ENCODE measurements at places on chromosomes 2 and 18. TPM values are rescaled to one million over a fixed set of nuclear protein-coding genes. Genes with fewer than 3 reads are reported as not detected.

ICOS gene
- not detected for total RNA-seq

PLGLB2 gene
- total RNA-seq = 0.97 TPM

FBXO36 gene
- total RNA-seq = 1.2 TPM

BCL2 gene
- 25.9 TPM for total RNA-seq

BOD1L2 gene
- not detected for total RNA-seq

IL36G gene
- not detected for total RNA-seq

THAP4 gene
- 73.2 TPM for total RNA-seq

PLEKHH2 gene
- total RNA-seq = 5.2 TPM

CDK5R2 gene
- not detected for total RNA-seq

CCDC102B gene
- 8.1 TPM for total RNA-seq

INSIG2 gene
- 14.0 TPM for total RNA-seq

ALK gene
- total RNA-seq = not detected

GCKR gene
- not detected for total RNA-seq

LTBP1 gene
- 124 TPM for total RNA-seq

HK2 gene
- 15.5 TPM for total RNA-seq

HADHA gene
- total RNA-seq = 244 TPM

DNA sequence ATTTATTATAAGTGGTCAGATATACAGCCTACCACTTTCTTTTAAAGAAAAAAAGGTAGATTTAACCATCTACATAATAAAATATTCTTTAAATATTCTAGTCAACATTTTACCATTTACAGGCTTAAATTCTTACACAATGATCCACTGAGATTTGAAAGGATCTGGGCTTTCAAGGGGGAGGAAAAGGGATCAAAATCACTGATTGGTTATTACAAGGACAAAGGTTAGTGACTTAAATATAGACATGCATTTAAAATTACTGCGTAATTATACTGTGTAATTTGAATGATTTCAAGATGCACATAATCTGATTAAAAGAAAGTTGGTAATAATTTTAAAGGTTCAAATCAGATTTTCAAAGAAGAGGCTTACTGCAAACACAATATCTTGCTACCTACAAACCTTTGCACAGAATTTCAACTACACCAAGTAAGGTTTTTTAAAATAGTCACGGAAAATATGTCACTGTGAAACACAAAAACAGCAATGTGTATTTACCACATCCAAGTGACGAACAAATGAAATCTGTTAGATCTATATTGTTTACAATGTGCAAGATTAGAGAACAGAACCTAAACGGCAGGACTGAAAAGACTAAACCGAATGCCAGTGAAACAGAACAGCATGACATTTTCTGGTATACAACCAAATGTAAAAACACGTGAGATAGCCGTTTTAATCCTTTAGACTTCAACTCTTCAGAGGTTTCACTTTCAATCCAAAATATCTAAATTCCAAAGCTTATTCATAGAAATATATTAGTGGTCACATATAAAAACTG is 40.8 kb downstream of the RTN4 start:
- DNase-seq = no peak

- DNase-seq = no peak
These were observed 61.2 kb downstream of the KCNE4 start for GRCh38 chr2:223113161-223113560.

GRCh38 chr2:8514796-8515758 is 166.8 kb upstream of the ID2 start:
- DNase-seq = peak; percentile 73

- DNase-seq = no peak
These were observed 58.6 kb upstream of the SLC25A52 start for GRCh38 chr18:31819106-31819924.

DNA sequence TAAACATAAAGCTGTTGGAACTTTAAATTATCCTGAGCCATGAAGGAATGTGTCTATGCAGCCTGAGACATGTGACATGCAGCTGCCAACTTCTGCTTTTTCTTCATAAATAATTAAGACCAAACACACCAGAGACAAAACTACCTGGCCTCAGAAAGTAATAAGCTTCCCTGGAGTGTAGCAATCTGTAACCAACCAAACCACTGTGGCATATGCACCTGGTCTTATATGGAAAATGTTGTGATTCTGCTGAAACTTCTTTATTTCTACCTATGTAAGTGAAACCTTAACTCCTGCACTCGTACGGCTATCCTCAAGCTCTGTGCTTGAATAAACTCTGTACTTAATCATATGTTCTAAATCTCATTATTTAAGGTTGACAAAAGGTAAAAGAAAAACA is 515.0 kb downstream of the TMEM182 start:
- no peak for DNase-seq

DNA sequence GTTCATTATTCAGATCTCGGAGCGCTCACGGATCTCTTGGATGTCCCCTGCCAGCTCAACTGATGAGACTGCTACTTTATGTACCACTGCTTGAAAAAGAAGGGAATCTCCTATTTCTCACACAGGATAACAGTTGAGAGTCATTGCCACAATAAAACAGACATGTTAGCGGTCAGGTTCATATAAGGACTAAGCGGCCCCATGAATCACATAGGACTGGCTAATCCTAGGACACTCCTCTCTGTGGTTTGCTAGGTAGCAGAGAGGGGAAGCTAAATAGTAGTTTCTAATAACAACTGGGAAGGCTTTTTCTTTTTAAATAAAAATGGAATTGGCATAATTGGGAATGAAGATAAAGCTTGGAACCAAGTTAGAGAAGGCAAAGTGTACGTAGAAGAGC is 15.9 kb upstream of the TGFA start:
- no peak for DNase-seq

DNA sequence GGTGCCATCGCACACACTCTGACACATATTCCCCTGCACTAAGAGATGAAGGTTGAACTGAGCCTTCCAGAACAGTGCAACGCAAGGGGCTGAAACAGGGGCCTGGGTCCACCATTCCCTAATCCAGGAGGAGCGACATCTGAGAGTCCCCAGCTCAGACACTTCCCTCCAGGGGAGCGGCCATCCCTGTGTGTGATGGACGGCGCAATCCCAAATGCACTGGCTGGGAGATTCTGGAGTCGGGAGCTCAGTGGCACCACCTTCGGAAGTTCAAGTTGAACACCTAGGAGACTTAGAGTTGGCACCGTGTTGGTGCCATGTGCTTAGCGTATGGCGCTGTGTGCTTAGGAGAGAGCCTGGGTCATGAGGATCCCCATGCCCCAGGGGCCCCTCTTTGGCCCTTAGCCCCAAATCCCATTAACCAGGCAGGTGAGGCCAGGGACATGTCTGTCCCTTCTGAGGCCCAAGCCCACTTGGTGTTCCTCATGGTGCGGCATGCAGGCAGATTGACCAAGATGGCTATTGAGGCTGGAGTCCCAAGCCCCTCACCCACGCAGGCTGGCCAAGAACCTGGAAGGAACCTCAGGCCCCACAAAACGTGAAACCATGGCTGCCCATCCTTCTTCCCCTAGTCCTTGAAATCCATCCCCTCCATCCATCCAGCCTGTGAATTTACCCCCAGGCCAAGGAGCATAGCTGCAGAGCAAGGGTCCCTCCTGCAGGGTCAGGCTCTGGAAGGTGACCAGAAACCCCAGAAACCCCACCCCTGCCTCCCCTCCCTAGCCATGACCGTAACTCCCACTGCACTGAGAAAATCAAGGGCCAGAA is 114.1 kb upstream of the OTOS start:
- no peak for DNase-seq

DNA sequence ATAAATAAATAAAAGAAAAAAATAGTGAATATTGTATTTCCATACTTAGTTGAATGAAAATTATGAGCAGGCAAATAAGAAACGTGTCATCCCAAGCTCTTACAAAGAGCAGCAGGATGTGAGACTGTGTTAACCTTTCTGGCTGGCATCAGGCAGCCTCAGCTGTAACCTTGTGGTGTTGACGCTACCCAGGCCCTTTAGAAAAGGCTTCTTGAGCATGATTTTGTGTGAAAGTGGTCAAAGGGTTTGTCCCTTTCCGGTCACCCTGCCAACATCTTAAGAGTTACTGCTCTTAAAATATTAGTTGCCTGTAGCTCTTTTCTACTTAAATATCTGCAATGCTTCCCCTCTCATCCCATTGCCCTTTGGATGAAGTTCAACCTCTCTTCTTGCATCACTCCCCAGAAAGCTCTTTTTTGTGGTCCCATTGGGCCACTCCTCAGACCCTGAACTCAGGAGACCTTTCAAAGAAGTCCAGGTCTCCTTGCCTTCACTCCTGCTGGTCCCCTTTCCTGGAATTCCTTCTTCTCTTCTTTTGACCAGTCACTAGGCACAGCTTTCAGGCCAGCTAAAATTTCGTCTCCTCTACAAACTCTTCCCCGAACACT is 35.0 kb downstream of the RHOB start:
- DNase-seq = no peak

DNA sequence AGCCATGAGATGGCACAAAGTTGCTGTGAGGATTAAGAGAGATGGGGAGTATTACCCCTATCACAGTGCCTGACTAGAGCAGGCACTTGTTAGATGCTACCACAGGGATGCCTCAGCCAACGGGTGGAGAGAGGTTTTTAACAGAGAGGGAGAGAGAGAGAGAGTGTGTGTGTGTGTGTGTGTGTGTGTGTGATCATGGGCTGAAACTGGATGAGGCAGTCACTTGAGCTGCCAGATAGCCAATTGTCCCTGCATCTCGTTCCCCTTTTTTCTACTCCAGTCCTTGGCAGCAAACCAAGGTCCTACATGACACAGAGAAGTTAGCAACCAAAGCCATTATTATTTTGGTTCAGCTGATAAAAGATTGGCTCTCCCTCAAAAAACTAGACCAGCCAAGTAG is 3.0 kb downstream of the CD8A start:
- DNase-seq = no peak

DNA sequence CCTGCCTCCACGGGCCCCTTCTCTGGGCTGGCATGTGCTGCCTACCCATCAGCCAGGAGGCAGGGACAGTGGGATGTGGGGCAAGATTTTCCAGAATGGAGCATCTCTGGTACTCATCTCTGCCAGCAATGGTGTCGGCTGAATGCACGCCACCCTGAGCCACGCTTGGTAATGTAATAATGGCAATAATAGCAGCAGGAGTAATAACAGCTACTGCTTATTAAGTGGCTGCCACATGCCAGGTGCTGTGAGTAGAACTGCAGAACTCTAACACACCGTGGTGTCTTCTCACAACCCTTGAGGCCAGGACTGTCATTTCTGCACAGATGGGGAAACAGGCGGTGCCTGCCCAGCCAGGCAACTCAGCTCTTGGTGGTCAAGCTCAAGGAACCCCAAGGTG is 113.6 kb downstream of the CELF4 start:
- no peak for DNase-seq

- no peak for DNase-seq
These were observed 70.0 kb downstream of the SCG2 start for GRCh38 chr2:223532161-223532560.

- no peak for DNase-seq
These were observed 176.4 kb upstream of the RAB6C start for GRCh38 chr2:129803032-129803431.

GRCh38 chr2:178211943-178212342 is 17.6 kb downstream of the OSBPL6 start:
- DNase-seq = no peak

DNA sequence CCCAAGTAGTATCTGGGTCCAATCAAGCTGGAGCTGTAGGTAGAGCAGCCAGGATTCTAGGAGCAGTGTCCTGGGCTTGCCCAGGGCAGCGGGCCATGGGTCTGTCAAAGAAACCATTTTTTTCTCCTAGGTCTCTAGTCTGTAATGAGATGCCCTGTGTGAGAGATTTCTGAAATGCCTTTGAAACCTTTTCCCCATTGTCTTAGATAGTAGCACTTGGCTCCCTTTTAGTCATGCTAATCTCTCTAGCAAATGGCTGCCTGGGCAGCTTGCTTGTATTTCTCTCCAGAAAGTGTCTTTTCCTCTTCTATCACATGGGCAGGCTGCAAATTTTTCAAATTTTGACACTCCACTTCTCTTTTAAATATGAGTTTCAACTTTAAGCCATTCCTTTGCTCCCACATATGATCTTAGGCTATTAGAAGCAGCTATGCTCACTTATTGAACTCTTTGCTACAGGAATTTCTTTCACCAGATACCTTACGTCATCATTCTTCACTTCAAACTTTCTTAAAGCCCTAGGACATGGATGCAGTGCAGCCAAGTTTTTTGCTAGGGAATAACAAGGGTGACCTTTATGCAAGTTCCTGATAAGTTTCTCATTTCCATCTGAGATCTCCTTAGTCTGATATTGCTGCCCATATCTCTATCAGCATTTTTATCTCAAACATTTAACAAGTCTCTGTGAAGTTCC is 890.2 kb upstream of the VRK2 start:
- no peak for DNase-seq

GRCh38 chr2:102803897-102804217 is 42.0 kb downstream of the TMEM182 start:
- no peak for DNase-seq

GRCh38 chr2:119522671-119523070 is 1.6 kb downstream of the SCTR start:
- no peak for DNase-seq

- no peak for DNase-seq
These were observed 655 bp downstream of the RND3 start for GRCh38 chr2:150486539-150487484.

GRCh38 chr2:47064106-47064505 is 91.0 kb downstream of the STPG4 start:
- DNase-seq = no peak

DNA sequence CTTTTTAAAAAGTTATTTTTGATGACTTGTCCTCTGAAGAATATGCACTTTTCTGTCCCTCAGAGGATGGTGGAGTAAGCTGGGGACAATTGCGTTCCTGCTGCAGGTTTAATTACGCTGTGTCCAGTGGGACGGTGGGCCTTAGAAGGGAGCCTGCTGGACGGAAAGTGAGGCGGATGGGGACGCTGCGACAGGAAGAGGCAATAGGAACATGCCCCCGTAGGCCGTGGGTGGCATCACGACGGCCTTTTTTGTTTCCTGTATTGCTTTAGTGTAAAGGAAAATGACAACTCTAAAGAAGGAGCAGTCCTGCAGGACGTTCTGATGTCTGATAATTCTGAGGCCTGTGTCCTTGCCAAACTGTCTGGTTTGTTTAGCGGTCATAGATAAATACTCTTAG is 121.6 kb downstream of the NFATC1 start:
- no peak for DNase-seq

DNA sequence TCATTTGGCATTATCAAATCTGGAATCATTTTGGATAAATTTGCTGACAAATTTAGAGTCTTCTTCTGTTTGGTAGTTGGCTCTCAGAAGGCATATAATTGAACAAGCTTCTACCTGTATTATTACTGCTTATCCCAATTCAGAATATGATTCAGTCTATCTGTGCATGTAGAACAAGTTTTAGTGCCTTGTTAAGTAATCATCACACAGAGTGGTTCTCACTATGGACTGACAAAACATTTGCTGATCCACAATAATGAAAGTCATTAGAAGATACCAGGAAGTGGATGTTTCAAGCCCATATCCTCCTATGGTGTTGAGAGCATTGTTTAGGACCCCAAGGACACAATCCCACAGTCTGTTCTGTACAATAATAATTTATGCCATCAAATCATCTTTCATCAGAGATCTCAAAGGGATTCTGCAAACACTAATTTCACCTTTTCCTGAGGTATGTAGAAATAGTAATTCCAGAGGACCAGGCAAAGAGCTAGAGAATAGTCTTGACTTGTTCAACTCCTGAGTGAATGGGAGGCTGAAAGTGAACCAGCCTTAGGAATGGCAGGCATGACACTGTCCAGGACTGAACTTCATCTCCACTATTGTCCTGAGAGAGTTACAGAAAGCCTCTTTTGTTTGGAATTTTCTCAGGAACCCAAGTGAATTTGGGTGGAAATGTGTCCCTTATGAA is 29.6 kb upstream of the DSC1 start:
- DNase-seq = no peak

Data from cardiac septum (tissue), 1 donor.